Fibroblast of skin of back (primary cell): ENCODE measurements at places on chromosomes 7 and 10.
A peak's percentile ranks its signal among the peaks of the same experiment; 100 is the strongest.

- DNase-seq = peak; percentile 96
These were observed 58.6 kb upstream of the EBF3 start for GRCh38 chr10:130022511-130023299.

- DNase-seq = no peak
These were observed 100.8 kb downstream of the CUBN start for GRCh38 chr10:17028798-17029197.

DNA sequence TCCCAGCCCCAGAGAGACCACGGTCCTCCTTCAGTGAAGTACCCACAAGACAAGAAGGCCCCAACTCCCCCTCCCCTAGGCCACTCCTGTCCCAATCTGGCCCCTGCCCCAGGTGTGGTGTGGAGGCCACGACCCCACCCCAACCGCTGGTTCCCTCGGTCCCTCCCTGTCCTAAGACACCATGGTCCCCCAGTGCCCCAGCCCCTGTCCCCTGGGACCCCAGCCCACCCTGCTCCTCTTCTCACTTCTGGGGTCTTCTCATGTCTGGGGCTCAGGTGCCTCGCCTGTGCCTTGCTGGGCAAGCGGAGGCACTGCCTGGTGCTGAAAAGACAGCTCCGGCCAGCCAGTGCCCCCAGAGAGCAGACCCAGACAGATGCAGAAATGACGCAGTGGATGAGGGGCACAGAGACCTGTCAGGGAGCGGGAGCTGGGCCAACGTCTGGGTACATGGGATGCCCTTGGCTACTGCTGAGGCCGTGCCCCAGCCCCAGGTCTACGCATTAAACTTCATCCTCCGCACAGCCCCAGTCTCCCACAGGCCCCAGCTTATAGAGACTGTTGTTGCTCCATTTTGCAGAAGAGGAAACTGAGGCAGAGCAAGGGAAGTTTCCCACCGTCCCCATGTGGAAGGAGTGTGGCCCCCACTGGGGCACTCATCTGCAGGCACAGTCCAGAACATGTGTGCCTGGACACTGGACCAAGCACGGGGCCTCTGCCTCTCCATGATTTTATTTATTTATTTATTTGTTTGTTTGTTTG lies 14.8 kb downstream of the GRIFIN start:
- no peak for DNase-seq

DNA sequence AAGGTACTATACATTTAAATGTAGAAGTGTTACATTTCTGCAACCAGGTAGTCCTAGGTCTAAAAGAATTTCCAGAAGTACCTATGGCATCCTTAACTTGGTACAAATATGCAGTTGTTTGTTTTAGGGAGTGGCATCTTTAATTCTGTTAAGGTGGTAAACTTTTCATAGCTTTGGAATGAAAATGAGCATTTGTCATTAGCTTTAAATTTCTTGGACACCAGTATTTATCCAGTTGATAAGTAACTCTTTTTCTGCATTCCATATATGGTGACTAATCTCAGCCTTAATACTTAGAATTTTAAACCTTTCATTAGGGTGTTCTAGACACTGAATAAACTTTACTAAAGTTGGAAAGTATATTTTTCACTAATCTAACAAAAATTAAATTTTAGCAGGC lies 10.8 kb downstream of the SLF2 start:
- no peak for DNase-seq

DNA sequence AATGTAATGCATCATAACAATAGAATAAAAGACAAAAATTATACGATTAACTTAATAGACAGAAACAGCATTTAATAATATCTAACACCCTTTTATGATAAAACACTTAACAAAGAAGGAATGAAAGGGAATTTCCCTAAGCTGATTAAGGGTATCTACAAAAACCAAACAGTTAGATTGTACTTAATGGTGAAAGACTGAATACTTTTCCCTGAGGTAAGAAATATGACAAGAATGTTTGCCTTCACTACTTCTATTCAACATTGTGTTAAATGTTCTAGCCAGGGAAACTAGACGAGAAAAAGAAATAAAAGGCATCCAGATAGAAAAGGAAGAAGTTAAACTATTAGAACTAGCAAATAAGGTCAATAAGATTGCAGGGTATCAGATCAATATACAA lies 276.9 kb downstream of the BAMBI start:
- DNase-seq = peak; percentile 19

- peak; percentile 87 for DNase-seq
These were observed 85.5 kb downstream of the PRTFDC1 start for GRCh38 chr10:24866604-24867583.

GRCh38 chr10:132207536-132208461 lies 21.1 kb downstream of the DPYSL4 start:
- DNase-seq = no peak

GRCh38 chr7:142709921-142710320 lies 39.4 kb upstream of the PRSS1 start:
- DNase-seq = no peak

- no peak for DNase-seq
These were observed 220.0 kb downstream of the PTPRN2 start for GRCh38 chr7:158367634-158367982.

- DNase-seq = peak; percentile 51
These were observed 110.6 kb downstream of the AUTS2 start for GRCh38 chr7:69708857-69709256.

DNA sequence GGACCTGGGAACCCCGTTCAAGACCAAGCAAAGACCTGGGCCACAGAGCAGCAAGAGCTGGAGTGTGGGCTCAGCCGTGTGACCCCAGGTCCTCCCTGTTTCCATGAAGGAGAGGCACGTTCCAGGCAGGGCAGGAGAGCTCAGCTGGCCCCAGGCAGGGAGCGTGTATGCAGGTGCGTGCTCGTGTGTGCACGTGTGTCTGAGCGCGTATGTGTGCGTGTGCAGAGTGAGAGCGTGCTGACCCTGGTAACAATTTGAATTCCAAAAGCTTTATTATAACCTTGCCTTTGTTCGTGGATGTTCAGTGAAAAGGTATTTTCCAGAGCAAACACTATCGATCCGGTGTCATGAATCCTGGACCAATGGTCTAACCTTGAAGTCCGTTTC lies 54.6 kb downstream of the FOXL3 start:
- no peak for DNase-seq

- DNase-seq = no peak
These were observed 25.8 kb upstream of the SEMA4G start for GRCh38 chr10:100943508-100943907.

DNA sequence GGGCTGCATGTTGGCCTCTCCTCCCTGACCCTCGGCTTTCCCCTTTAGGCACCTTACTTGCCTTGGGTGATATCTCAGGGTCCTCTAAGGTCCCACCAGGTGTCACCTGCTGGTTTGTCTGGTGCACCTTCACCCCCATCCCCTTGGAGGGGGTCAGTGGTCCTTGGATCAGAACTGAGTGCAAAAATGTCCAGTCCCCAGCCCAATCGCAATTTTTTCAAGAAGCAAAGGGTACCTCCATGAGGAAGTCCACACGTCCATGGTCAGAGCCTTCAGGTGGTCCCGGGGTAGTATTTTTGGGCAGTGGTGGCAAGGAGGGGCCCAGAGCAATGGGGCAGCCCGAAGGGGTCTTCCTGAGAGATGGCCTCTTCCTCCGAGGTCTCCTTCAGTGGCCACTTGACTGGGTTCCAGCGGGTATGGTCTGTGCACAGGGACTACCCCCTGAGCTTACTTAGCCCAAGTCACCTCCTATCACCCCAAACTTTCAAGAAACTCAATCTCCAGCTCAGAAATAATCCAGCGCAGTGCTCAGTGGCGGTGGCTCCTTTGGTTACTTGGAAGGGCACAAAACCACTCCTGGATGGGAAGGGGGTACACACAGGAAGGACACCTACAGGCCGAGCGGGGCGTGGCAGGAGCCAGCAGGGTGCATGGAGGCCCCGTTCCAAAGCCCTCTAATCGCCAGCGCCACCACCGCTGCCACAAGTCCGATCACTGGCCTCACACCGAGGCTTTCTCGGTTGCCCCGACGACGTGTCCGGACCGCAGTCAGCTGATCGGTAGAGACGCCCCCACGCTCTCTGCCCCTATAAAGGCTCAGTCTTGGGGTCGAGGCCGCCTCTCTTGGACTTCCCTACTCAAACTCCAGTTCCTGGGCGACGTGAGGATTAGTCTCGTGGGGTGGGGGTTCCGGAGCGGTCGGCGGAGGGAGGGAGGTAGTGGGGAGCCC lies 4.5 kb downstream of the SAP25 start:
- DNase-seq = peak; percentile 32

DNA sequence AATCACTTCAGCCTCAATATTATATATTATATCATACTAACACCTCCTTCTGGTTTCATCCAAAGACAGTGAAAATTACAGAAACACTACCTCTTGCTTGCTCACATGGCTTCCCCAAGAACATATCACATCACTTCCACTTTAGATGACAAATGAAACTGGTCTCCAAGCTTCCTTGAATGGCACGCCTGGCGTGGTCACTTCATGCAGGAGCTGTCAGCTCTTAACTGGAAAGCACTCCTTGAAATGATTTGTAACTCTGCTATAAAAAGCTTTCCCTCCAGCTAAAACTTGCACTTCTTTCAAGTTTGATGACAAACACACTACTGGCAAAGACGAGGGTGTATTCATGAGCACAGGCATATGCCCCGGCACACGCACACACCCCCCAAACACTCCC lies 84.1 kb upstream of the INHBA start:
- DNase-seq = no peak

DNA sequence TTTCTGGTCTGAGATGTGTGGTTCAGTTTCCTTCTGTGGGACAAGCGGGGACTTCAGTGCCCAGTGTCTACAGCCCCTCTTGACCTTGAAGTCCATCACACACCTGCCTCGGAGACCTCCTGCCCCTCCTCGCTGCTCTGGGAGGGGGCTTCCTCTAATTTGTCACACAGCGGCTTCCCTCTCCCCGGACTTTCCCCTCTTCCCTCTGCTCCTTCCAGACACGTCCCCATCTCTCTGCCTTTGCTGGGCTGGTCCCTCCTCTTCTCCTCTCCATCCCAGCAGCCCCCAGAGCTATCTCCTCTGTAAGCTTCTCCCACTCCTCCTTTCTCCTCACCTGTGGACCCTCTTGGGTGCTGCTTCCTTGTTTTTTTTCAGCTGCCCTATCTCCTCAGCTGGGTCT lies 122.2 kb upstream of the SORCS3 start:
- DNase-seq = no peak

GRCh38 chr10:125209591-125210355 lies 49.4 kb upstream of the CTBP2 start:
- peak; percentile 55 for DNase-seq

DNA sequence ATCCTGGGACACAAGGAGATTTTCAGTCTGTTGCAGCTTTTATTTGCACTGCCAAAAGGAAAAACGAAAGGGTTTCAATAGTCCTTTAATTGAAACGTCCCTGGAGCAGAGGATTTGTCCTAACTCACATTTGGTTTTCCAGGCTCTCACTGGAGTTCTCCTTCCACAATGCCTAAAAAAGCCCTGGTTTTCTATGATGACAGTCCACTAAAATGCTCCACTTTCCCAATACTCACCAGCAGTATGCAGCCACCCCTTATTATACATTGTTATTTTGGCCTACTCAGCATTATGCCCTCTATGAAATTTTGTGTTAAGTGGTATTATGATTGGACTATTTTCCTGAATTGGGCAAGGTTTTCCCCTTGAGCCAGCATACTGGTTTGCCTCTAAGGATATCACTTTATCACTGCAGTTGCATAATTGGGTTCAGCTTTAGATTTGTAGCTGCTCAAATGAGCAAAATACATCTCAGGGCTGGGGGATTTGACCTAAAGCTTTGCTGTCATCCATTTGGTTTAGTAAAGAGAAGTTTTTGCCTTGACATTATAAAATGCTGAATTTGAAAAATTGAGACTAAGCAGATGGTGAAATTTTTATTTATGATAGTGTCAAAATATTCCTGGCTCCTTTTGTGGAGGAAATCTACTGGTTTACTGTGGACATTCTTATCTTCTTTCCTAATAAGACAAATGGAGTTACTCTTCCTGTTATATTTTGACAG lies 239.2 kb downstream of the RNLS start:
- DNase-seq = no peak

DNA sequence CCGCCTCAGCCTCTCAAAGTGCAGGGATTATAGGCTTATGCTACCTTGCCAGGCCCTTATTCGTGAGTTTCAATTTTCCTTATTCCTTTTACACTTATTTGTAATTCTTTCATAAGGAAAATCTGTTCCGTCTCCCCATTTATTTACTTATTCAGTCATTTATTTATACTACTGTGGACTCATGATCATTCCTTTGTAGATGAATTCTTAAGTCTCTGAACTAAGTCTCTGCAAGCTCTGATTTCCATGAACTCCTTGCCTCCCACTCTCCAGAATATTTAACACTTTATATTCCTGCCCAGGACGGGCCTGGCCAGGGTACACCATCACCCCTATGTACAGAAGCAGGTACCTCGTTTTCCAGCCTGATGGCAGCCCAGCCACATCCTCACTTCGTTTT lies 39.4 kb downstream of the PFKFB3 start:
- no peak for DNase-seq

GRCh38 chr7:123836656-123837055 lies 8.3 kb upstream of the HYAL4 start:
- DNase-seq = no peak

DNA sequence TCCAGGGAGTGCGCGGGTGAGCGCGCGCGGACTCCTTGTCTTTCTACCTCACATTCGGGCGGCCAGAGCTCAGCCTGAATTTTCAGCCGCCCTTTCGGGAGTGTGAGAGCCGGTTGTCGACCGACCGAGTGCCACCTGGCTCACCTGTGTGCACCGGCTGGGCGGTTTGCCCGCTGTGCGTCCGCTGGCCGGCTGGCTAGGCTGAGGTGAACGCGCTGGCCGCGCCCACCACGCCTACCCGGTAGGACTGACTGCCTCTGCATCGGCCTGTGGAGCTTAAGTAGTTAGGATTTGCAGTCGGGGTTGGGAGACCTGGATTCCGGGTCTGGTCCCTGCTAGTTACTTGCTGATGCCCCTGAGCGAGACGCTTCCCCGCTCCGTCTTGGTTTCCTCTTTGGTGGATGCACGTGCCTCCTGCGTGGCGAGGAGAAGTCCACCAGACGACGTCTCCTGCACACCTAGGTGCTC lies 553 bp downstream of the TSPAN15 start:
- DNase-seq = no peak

GRCh38 chr10:123636598-123637325 lies 29.4 kb upstream of the GPR26 start:
- no peak for DNase-seq

- no peak for DNase-seq
These were observed 762.4 kb downstream of the REEP3 start for GRCh38 chr10:64283621-64284020.

GRCh38 chr7:64653721-64654401 lies 12.1 kb upstream of the ZNF107 start:
- DNase-seq = no peak

DNA sequence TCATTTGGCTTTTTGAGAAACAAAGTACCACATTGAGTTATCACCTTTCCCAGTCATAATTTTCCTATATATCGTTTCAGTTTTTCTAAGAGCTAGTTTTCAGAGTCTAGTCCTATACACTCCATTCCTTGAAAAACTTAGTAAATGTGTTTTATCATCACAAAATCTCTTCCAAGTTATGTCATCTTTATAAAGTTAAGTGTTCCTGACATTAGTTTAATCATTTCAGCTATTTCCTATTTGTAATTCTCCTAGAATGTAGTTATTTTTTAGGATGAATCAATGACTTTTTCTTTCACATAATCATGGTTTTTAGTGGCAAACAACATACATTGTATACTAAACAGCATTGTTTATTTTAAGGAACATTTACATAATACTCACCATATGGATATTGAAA lies 191.7 kb upstream of the BET1 start:
- no peak for DNase-seq

- DNase-seq = no peak
These were observed 760.9 kb upstream of the IGFBP3 start for GRCh38 chr7:46681865-46682503.
